ENCODE measurements at places on chromosomes 5 and 9. TPM values are rescaled to one million over a fixed set of nuclear protein-coding genes. Genes with fewer than 3 reads are reported as not detected.

Gene FAM114A2
- 25.0 TPM for total RNA-seq

Gene UHRF2
- 62.7 TPM for total RNA-seq

Gene PCAT7
- total RNA-seq: not detected

Gene BAAT
- total RNA-seq: not detected

Gene GABRA1
- not detected for total RNA-seq

Gene PCDHB9
- total RNA-seq: not detected

Gene MSMP
- not detected for total RNA-seq

Gene TNPO1
- 107 TPM for total RNA-seq

Gene SLF1
- total RNA-seq: 12.8 TPM

Gene TXNDC8
- not detected for total RNA-seq

Gene GPR150
- total RNA-seq: 0.64 TPM

Gene FOXD4L6
- not detected for total RNA-seq

Gene FAM200C
- total RNA-seq: 0.84 TPM

Gene SGCD
- total RNA-seq: not detected

Gene ACSL6
- 2.4 TPM for total RNA-seq

Gene SELENOP
- not detected for total RNA-seq

Gene OLFM1
- total RNA-seq: not detected

Gene TEX48
- not detected for total RNA-seq

Gene ANKRD34B
- not detected for total RNA-seq

Gene RUSC2
- 4.0 TPM for total RNA-seq

Gene SLC6A7
- total RNA-seq: not detected

Gene FIBCD1
- total RNA-seq: not detected

Gene TTC33
- 24.4 TPM for total RNA-seq

Gene GPR151
- not detected for total RNA-seq

Gene LCN9
- total RNA-seq: not detected

Gene UBLCP1
- 23.0 TPM for total RNA-seq

Gene TMEM252
- not detected for total RNA-seq

Gene SLC23A1
- 0.62 TPM for total RNA-seq
